NCI-H1417 (cell line): ENCODE measurements at places on chromosomes 12 and 14.

GRCh38 chr12:110361216-110361615 lies 42.3 kb downstream of the ANAPC7 start:
- DNase-seq = no peak

GRCh38 chr12:96902076-96902475 lies 5.0 kb upstream of the NEDD1 start:
- no peak for DNase-seq

DNA sequence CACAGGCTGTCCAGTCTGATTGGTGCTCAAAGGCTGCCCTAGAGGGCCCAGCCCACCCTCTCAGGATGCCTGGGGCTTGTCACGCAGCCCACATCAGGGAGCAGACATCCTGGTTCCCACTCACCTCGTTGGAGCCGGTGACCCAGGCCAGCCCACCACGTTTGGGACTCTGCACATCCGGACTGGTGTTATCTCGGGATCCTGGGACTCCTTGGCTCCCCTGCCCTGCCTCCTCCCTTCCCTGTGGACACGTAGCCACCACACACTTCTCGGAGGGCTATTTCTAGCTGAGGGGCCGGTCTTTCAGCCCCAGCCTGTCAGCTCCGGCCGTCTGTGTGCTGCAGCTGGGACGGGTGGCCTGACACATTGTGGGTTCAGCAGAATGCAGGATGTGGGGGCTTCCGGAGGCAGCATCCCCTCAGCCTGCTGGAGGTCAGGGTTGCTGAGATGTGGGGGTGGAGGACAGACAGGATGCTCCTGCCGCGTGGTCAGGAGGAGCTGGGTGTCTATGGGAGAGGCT lies 12.8 kb upstream of the FGF23 start:
- DNase-seq = no peak

DNA sequence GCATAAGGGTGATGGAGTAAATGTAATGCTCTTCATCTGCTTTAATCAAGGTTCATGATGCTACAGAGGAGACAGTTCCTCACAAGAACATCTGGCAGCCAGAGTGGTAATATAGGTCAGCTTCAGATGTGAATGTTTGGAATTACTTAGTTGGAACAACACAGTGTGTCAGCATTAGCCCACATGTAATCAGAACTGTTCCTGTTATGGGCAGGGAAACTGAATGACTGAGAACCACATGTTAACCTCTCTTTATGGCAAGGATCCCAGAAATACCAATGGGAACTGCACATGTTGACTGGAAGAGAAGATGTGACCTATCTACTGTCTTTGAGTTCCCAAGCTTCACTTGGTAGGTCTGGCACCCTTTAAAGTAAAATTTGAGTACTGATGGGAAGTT lies 390.1 kb upstream of the PDE3A start:
- DNase-seq = no peak

- DNase-seq = no peak
Observed at GRCh38 chr12:28235985-28236384, 45.7 kb downstream of the CCDC91 start.

DNA sequence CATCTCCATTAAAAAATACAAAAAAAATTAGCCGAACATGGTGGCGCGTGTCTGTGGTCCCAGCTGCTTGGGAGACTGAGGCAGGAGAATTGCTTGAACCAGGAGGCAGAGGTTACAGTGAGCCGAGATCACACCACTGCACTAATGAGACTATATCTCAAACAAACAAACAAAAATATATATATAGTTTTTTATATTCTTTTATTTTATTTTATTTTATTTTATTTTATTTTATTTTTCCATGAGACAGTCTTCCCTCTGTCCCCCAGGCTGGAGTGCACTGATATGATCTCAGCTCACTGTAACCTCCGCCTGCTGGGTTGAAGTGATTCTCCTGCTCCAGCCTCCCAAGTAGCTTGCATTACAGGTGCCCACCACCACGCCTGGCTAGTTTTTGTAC lies 79.5 kb downstream of the IRF2BPL start:
- no peak for DNase-seq

DNA sequence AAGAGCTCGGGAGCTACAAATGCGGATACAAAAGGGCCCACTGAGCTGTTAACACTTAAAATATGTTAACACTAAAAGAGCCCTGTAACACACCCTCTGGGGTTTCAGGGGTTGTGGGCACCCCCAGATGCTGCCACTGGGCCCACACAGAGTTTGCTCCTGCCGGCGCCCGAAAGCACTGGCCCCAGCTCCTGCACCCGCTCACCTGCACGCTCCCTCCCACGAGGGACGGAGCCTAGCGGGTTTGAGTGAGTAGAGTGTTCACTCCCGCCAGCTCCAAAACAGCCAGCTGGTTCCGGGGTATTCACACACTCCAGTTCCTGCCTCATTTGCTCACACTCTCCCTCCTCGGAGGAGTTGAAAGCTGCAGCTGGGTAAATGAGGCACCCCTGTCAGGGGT lies 357.7 kb downstream of the ETNK1 start:
- no peak for DNase-seq

- DNase-seq = no peak
Observed at GRCh38 chr12:124031058-124031457, 58.0 kb downstream of the ZNF664 start.

- DNase-seq = no peak
Observed at GRCh38 chr14:69666112-69666511, 54.7 kb downstream of the SUSD6 start.

- no peak for DNase-seq
Observed at GRCh38 chr14:84040101-84040500, 1489.8 kb upstream of the FLRT2 start.

DNA sequence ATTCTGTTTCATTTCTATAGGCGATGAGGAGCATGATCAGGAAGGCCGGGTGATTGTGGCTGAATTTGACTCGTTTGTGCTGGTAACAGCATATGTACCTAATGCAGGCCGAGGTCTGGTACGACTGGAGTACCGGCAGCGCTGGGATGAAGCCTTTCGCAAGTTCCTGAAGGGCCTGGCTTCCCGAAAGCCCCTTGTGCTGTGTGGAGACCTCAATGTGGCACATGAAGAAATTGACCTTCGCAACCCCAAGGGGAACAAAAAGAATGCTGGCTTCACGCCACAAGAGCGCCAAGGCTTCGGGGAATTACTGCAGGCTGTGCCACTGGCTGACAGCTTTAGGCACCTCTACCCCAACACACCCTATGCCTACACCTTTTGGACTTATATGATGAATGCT lies 1.9 kb downstream of the APEX1 start:
- peak; percentile 36 for DNase-seq

- peak; percentile 67 for DNase-seq
Observed at GRCh38 chr14:69850086-69850735, 29.0 kb upstream of the SMOC1 start.

GRCh38 chr12:125418902-125419564 lies 353.8 kb downstream of the AACS start:
- no peak for DNase-seq

DNA sequence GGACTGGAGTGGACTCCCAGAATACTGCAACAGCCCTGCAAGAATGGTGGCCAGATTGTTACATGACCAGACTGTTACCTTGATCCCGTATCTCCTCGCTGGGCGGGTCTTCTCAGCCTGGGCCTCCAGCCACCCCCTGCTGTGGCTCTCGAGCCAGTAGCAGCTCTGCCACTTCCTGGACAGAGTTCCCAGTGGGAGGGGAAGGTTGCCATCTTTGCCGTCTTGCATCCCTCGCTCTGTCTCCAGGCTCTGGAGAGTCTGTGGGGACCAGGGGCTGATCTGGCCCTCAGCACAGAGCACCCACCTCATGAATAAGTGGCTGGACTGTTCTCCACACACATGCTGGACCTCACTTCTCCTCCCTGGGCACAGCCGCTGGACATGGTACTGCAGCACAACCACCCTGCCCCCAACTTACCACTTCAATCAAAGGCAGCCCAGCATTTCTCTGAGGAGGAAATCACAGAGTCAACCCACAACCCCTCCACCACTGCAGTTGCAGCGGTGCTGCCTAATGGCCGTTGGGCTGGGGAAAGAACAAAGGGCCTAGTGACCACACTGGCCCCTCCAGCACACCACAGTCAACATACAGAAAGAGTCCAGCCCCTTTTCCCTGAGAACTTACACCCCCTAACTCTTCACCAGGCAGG lies 6.9 kb upstream of the KLRF1 start:
- no peak for DNase-seq

GRCh38 chr12:96501133-96501761 lies 11.9 kb downstream of the CFAP54 start:
- DNase-seq = peak; percentile 58

GRCh38 chr12:25372969-25373817 lies 122.5 kb upstream of the KRAS start:
- DNase-seq = no peak

DNA sequence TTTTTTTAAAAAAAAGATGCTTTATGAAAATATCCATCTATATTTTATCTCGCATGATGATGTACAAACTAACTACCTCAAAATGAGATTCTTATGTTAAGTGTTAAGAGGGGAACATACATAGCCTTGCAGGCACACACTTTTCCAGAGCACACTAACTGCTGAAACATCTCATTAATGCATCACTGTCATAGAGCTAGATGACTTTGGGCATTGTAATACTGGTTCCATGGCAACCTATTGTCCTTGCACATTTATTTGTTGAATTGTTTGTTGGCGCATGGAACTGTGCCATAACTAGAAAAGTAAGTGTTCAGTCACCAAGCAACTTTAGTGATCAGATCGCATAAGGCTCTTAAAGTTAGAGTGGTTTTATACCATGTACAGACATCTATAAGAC lies 348.3 kb downstream of the GALC start:
- no peak for DNase-seq

- no peak for DNase-seq
Observed at GRCh38 chr12:111120578-111120977, 200.2 kb upstream of the MYL2 start.

GRCh38 chr12:105107494-105108371 lies at the start of gene WASHC4:
TSS of gene WASHC4 (plus strand) at chr12:105107731. CDS start at chr12:105107801, 70 bp downstream.
- DNase-seq = peak; percentile 97

DNA sequence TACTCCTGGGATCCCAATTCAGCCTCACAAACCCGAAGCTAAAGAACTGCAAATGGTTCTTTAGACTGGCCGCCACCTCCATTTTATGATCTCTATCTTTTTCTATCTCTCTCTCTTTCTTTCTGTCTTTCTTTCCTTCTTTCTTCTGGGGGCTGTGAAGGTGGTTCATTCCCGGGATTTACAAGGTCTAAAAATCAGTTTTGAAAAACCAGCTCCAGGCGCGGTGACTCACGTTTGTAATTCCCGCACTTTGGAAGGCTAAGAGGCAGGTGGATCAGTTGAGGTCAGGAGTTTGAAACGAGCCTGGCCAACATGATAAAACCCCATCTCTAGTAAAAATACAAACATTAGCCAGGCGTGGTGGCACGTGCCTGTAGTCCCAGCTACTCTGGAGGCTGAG lies 67.2 kb upstream of the VASH1 start:
- DNase-seq = no peak

DNA sequence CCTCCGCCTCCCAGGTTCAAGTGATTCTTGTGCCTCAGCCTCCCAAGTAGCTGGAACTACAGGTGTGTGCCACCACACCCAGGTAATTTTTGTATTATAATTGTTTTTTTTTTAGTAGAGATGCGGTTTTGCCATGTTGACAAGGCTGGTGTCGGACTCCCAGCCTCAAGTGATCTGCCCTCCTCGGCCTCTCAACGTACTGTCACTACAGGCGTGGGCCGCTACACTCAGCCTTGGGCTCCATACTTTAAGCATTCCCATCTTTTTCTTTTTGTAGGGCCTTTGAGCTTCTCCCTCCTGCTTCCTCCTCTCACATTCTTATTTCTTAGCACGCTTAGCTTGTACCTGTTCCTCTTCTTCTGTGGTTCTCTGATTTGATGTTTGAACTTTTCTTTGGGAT lies 62.8 kb downstream of the SERPINA3 start:
- no peak for DNase-seq

GRCh38 chr12:12724421-12725085 lies 7.4 kb downstream of the CDKN1B start:
- DNase-seq = peak; percentile 76

GRCh38 chr14:58864751-58865513 lies 227.2 kb downstream of the DACT1 start:
- DNase-seq = no peak

GRCh38 chr12:6632026-6632983 lies 3.5 kb downstream of the LPAR5 start:
- DNase-seq = no peak

GRCh38 chr14:24075485-24076301 lies 4.3 kb downstream of the CPNE6 start:
- peak; percentile 14 for DNase-seq

DNA sequence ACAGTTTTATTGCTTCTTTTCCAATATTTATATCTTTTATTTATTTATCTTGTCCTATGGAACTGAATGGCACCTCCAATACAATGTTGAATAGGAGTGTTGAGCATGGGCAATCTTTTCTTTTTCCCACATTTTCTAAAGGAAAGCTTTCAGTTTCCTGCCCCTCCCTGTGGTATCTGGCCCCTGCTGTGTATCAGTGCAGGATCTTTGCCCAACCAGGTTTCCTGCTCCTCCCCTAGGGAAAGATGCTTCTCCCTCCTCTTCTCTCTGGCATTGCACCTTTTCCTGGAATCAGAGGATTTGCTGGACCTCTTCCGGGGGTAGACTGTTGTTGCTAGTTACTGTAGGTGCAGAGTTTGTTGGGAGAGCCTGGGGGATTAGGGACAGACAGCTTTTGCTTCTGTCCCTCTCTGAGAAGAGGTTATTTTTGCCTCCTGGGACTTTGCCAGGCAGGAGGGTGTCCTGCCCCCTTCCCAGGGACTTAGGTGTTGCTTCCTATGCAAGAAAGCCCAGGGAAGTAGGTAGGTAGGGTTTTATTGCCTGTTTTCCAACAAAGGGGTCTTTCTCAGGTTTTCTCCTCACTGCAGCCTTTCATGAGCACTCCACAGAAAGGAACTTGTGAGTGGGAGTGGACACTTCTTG lies 67.6 kb downstream of the POLR3B start:
- no peak for DNase-seq

DNA sequence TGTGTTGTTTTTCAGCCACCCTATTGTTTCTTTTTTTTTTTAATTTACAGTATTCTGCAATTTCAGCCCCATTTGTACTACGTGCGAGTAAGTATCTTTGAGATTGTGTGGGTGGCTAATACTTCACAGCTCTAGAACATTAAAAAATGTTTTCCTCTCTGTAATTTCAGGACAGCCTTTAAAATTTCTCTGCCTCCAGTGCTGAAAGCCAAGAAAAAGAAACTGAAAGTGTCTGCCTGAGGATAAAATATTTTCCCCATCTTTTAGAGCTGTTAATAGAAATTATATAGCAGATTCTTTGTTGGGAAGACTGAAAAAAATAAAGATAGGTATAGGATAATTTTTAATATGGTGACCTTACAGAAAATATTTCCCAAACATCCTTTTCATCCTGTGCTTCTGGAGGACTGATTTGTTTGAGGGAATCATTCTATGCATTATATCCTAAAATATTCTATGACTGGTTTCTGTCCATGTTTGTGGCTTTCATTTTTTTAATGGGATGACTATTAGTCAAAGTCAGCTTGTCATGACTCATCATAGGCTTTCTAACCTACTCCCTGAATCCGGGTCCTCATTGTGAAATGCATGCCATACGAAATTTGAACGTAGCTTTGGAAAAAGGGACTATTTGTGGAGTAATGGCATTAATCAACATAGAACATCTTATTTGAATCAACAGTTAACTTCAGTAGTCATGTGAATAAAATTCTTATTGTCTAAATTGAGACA lies 10.8 kb upstream of the TCTN2 start:
- no peak for DNase-seq
